Esophagus mucosa (tissue), 1 donor: ENCODE measurements at places on chromosomes 4 and X. TPM values are rescaled to one million over a fixed set of nuclear protein-coding genes. Genes with fewer than 3 reads are reported as not detected.

Gene SOD3
- 3.4 TPM for total RNA-seq

Gene ATP7A
- total RNA-seq: 8.7 TPM

Gene NHS
- total RNA-seq: 2.5 TPM

Gene LCORL
- total RNA-seq: 10.0 TPM

Gene GPR173
- 0.08 TPM for total RNA-seq

Gene ACSL4
- 28.7 TPM for total RNA-seq

Gene NPY2R
- not detected for total RNA-seq

Gene SSX3
- total RNA-seq: not detected

Gene UGT2B11
- not detected for total RNA-seq

Gene UGT2B10
- not detected for total RNA-seq

Gene NSUN7
- total RNA-seq: 2.0 TPM

Gene CLDN2
- total RNA-seq: not detected
